Renal cortical epithelial cell (primary cell): ENCODE measurements at places on chromosomes 7 and 10. TPM values are rescaled to one million over a fixed set of nuclear protein-coding genes. Genes with fewer than 3 reads are reported as not detected.

The VWDE gene
- 1.6 and 3.0 TPM in 2 replicates for total RNA-seq

DNA sequence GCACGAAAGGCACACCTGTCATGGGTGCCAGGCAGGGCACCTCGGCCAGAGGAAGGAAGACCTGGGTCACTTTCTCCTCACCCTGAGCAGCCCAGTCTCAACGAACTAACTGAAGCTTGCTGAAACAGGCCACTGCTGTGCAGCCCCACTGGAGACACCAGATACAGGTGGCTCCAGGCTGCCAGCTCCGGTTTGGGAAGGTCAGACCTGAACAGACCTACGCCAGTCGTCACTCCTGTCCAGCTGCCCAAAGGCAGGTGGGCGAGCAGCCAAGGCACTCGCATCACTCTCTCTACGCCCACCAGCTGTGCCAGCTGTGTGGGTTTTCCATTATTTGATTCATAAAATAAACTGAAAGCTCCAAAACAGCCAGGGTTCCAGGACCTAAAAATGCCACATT is 256.1 kb downstream of the ZMYND11 start:
- no peak for DNase-seq

GRCh38 chr7:139762886-139763285 is 14.9 kb downstream of the HIPK2 start:
- DNase-seq = peak; percentile 88

DNA sequence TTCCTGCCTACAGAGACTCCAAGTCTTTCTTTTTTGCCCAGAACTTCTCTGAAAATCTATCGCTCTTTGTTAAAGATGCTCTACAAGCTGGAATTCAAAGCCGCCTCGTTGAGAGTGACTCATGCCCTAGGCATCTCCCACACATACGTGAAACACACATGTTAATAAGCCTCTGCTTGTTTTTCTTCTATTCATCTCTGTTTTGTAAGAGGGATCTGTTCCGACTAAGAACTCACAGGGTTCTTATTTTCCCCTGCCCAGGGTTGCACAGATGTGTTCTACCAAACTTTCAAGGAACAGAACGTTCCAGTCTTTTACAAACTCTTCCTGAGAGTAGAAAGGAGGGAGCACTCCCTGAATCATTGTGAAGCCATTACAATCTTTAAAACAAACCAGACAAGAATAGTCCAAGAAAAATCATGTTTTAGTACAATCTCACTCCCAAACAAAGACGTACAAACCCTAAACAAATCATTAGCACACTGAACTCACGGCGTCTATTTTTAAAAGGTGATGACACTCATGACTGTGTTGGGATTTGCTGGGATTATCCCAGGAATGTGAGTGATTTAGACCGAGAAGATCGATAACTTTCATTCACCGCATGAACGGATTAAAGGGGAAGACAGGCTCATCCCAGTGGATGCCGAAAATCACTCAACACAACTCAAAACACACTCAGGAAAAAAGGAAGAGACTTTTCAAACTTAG is 55.3 kb upstream of the INPP5A start:
- no peak for DNase-seq

DNA sequence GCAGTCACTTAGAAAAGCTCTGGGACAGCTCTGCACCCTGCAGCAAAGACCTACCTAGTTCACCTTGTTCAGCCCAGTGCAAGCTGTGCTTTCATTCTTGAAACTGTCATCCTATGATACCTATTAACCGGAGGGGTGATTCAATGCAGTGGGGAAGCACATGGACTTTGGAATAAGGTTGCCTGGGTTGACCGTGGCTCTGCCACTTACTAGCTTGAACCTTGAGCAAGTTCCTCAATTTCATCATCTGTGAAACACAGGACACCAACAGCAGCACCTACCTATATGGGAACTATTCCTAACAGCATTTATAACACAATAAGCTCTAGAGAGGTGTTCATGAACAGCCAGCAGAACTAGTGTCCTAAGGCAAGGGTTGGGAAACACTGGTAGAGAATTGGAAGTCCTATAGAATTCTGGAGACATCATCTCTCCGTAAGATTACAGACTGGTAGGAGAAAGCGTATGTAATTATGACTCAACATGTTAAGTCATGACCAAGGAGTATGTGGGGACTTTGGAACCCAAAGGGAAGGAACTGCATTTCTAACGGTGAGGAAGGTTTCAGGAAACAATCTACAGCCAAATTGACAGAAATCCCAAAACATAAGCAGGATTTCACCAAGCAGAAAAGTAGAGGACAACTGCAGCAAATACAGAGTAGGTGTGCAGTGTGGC is 270.0 kb downstream of the USP6NL start:
- no peak for DNase-seq

GRCh38 chr7:107949443-107949935 is 53.5 kb downstream of the LAMB1 start:
- no peak for DNase-seq

GRCh38 chr7:152000191-152000590 is 25.3 kb upstream of the GALNT11 start:
- DNase-seq = no peak
